ENCODE measurements at places on chromosomes 5 and 9.

GRCh38 chr5:61919920-61920319, 386.1 kb upstream of the KIF2A start:
- DNase-seq = no peak

GRCh38 chr5:94551858-94552257, 66.5 kb downstream of the KIAA0825 start:
- DNase-seq = no peak

DNA sequence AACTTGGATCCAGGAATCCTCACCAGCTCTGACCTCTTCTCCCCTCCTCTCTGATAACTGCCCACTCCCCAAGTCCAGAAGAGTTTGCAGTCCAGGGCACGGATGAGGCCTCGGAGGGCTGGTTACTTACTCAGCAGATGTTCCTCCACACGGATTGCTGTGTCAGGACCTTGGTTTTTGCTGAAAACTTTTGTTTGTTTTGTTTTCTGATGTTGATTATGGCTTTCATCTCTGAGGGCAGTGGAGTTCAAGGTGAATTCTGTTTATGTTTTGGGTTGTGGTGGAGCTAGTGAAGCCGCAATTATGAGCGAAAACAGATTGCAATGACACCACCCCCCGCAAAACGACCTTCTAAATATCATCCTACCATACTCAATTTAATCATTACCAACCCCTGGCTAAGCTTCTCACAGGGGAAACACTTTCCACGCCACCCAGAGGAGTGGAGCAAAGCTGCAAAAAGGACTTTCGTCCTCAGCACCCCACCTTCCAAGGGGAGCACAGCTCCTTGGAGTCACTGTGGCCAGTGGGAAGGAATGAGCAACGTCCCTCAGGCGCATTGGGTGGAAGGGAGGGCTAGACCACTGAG, 92.7 kb upstream of the SAP30L start:
- DNase-seq = no peak

DNA sequence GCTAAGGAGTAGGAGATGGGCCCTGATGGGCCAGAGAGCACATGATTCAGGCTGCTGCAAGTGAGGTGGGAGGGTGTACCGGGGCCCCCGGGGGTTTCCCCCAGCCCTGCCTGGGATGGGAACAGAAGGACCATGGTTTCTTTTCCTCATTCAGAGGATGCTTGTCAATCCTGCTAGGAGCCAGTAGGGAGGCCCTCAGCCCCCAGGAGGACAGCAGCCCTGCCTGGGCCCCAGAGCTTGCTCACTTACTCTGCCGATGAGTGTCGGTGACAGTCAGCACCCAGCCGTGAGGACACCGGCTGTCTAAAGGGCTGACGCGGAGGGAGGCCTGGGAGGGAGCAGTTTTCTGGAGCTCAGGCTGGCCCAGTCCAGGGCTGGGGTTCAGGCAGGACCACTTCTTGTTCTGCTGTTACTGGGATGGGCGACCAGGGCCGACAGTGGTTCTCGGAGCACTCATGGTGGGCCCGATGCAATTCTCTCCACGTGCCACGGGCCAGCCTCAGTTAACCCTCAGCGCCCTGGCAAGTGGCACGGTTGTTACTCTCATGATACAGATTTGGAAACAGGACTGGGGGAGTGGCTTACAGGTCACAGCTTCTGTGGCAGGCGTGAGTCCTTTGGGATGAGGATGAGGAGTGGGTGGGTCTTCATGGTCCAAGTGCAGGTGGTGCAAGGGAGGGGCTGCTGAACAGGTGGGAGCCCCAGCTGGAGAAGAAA, 1.8 kb downstream of the ARRDC1 start:
- no peak for DNase-seq

All from stimulated activated CD8-positive, alpha-beta memory T cell treated with anti-CD3 and anti-CD28 coated beads, Interleukin-7, amount 100 ng/mL, for 4 hours (primary cell).